ENCODE measurements at places on chromosomes 1 and 21.

DNA sequence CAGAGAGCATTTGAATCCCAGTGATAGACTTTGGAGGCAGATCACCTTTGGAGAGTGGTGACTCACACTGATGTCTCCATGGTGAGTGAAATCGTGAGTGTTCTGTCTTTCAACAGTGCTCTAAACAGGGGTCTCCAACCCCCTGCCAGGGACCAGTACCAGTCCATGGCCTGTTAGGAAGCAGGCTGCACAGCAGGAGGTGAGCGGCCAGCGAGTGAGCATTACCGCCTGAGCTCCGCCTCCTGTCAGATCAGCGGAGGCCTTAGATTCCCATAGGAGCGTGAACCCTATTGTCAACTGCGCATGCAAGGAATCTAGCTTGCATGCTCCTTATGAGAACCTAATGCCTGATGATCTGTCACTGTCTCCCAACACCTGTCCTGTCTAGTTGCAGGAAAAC is 61.8 kb upstream of the B3GALNT2 start:
- no peak for ATAC-seq

DNA sequence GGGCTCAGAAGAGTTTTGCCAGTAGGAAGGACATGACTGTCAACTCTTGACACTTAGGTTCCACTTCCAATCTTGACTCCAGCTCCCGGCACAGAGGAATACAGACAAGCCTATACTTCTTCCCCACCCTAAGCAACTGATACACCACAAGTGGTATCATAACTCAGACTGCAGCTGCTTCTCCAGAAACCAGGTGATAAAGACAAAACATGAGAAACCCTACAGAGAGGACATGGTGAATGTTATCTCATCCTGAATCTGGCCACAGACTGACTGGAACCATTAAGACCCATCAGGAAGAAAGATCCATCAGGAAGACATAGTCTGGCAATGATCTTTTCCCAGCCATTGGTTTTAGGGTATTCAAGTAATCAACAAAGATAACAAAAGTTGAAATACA is 13.8 kb downstream of the PAXBP1 start:
- no peak for ATAC-seq

GRCh38 chr1:41072051-41072450 is 50.5 kb upstream of the SLFNL1 start:
- ATAC-seq = no peak

GRCh38 chr1:172400722-172401105 is 19.8 kb upstream of the C1orf105 start:
- no peak for ATAC-seq

GRCh38 chr1:84780000-84780716 is 89.9 kb upstream of the SSX2IP start:
- no peak for ATAC-seq

Data from motor neuron (in vitro differentiated cells).